ENCODE measurements at places on chromosomes 1 and 21.

DNA sequence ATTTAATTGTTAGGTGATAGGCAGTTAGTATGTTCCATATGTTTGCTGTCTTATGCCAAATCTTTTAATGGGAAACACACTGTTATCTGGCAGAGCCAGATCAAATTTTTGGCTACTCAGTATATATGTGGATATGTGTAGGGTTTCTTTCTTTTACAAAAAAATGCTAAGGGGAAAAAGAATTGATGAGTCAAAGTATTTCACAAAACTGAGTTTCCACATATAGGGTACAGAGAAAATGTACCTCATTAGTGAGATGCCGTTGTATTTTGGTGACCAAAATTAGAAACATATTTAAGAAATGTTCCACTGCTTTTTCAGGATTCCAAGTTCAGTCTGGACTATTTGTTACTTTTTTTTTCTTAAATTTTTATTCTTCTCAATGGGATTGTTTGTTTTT, 201.2 kb upstream of the PTGFR start:
- DNase-seq, result no peak

GRCh38 chr1:118075116-118075515, 109.9 kb downstream of the SPAG17 start:
- no peak for DNase-seq

DNA sequence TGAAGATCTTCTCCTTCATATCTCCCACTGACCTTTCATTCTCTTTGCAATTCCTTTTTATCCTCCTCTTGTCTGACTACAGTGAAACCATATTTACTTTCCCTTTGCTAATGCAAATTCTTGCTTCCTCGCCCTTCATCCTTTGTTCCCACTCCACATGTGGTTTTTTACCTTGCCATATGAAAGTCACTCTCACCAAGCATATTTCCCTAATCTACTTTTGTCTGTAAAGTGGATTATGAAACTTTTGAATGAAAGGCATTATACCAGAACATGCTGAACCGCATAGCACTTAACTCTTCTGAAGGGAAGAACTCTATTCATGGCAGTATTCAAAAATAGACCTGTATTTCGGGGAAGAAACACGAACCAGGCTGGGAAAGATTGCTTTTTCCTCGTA, 8.0 kb upstream of the TMPRSS15 start:
- DNase-seq, result no peak

DNA sequence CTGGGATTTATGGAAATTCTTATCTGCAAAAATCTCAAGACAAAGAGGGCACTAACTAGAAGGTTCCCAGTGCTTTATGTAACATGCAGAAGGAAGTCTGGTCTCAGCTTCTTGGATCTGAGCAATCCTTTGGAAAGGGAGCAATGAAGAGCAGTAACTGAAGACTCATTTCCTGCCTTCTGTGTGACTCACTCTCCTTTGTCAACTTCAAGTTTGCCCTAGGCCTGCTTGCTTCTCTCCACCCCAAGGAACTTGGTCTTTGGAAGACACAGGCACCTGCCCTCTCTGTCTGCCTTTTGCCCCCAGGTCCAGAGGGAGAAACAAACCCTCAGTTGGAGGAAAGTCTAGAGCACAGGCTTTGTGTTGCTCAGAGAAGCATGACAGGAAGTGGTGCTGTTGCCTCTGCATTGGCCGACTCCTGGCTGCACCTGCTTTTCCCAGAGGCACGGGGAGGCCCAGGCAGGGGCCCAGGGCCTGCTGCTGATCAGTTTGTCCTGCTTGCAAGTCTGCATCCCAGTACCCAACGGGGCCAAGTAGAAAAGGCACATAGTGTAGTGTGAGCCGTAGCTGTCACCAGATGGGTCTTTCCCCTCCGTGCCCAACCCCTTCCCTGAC, 137.2 kb downstream of the DHRS3 start:
- DNase-seq, result peak; percentile 65

Measured in HS-27A (cell line).